T1000 (cell line): ENCODE measurements at places on chromosomes 5 and 9.

- DNase-seq, result peak; percentile 81
Measured at GRCh38 chr5:38806775-38807258, 39.0 kb upstream of the OSMR start.

DNA sequence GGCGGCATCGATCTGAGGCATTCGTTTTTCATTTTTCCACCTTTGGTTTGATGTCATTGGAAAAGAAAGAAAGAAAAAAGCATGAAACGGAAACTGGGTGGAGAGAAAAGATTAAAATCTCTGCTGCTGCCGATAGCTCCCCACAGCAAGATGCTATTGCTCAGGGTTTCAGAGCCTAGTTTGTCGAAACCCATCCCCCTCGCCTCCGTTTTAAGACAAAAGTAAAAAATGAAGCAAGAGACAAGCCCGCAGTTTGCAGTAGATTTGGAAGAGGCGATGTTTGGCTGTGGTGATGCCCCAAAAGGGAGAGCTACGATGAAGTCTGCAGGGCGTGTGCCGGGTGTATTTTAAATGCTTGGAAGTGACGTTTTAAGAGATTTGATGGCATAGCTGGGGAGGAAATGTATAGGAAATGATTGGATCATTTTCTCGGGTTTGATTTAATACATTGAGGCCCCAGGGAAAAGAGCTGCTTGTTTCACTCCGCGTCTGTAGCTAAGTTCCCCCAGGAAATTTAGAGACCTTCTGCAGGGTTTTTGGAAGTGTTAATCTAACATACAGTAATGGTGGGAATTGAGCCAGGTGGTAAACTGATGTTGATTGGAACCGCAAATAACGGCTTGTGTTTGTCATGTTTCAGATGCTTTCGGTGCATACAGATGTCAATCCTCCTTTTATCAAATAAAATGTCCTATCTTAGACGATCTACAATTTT lies 909 bp downstream of the NDFIP1 start:
- DNase-seq, result no peak

DNA sequence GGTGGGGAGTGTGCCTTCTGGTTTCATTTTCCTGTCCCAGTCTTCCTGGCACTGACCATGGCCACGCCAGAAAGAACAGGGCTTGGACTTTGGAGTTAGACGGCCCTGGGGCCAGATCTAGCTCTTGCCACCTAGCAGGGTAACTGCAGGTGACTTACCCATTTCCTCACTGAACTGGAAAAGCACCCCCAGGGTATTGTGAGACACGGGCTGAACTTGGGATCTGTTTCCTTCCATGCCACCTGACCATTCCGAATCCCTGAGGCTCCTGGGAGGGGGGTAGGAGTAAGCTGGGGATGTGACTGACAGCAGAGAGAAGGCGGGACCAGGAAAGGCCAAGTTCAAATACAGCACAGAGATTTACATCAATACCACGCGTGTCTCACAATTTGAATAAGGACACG lies 9.4 kb downstream of the HNRNPAB start:
- no peak for DNase-seq

GRCh38 chr5:26009742-26010141 lies 1028.6 kb downstream of the CDH9 start:
- no peak for DNase-seq

- no peak for DNase-seq
Measured at GRCh38 chr9:130609163-130609562, 29.8 kb downstream of the FUBP3 start.

GRCh38 chr5:72013766-72014624 lies 93.3 kb upstream of the MAP1B start:
- DNase-seq, result no peak

DNA sequence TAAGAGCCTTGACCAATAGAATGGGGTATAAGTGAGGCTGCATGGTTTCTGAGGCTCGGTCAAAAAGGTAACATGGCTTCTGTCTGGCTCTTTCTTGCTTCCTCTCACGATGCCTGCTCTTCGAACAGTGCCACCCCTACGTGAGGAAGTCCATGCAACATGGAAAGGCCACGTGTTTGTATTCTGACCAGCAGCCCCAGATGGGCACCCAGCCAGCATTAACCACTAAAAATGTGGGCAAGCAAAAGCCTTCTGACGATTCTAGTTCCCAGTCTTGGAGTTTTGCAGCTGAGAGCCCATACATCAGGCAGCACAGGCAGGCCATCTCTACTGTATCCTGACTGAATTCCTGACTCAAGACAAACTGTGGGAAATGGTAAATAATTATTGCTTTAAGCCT lies 24.2 kb upstream of the NREP start:
- no peak for DNase-seq
